ENCODE measurements at places on chromosomes 12 and 14.

GRCh38 chr12:85072826-85073225, 36.7 kb downstream of the LRRIQ1 start:
- DNase-seq = no peak

DNA sequence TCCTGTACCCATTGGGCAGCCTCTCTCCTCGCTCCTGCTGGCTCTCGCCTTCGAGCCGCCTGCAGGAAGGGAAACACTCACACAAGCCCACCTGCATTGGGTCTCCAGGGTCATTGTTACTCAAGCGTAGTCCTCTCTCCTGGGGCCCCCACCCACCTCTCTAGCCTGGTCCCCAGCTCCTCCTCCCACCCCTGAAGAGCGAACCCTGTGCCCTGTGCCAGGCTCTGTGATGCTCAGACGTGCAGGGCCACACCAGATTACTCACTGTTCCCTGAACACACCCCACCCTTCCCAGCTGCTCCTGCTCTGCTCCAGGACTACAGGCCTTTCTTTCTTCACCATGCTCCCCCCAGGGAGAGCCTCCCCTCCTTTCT, 88.1 kb downstream of the NINJ2 start:
- no peak for DNase-seq

DNA sequence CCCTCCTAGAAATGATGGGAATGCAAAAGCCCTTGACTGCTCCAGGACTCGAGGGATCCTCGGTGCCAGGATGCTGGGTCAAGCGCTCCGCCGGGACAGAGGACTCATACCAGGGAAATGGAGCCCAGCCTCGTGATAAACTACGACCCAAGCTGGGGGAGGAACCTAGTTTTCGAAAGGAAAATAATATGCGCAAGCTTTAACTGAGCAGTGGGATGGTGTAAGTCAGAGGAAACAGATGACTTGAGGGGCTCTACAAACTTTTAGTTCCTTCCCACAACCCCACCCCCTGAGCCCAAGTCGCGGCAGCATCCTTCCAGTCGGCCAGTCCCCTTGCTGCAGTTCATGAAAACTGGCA, 654 bp upstream of the SUPT16H start:
- no peak for DNase-seq

GRCh38 chr14:71529848-71530247, 402.4 kb upstream of the RGS6 start:
- DNase-seq = no peak

DNA sequence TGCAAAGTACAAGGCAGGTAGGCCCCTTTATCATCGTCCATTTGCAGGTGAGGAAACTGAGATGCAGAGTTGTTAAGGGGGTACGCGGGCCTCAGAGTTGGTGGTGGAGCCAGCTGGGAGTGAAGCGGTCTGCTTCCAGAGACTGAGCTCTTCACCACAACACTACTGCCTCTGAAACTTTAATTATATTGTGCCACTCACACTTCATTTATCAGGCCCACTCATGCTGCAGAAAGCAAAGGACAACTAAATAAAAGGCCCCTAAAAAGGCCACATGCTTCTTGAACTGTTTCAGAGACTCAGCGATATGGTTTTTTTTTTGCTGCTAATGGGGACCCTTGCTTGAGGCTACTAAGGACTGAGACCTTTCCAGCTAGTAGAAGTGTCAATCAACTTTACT, 153.1 kb downstream of the TTC7B start:
- DNase-seq = no peak

- DNase-seq = no peak
Observed at GRCh38 chr14:68741839-68742470, 50.9 kb downstream of the ZFP36L1 start.

GRCh38 chr14:71726580-71727021, 205.6 kb upstream of the RGS6 start:
- DNase-seq = no peak

DNA sequence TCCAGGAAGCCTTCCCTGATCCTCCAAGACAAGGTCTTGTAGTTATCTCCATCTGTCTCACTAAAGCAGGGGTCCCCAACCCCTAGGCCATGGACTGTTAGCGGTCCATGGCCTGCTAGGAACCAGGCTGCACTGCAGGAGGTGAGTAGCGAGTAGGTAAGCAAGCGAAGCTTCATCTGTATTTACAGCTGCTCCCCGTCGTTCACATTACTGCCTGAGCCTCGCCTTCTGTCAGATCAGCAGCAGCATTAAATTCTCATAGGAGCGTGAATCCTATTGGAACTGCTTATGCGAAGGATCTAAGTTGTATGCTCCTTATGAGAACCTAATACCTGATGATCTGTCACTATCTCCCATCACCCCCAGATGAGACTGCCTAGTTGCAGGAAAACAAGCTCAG, 12.4 kb upstream of the NFYB start:
- DNase-seq = no peak
